NCI-H446 (cell line): ENCODE measurements at places on chromosomes 16 and 17.

- no peak for DNase-seq
Measured at GRCh38 chr17:57444682-57445450, 188.5 kb downstream of the MSI2 start.

DNA sequence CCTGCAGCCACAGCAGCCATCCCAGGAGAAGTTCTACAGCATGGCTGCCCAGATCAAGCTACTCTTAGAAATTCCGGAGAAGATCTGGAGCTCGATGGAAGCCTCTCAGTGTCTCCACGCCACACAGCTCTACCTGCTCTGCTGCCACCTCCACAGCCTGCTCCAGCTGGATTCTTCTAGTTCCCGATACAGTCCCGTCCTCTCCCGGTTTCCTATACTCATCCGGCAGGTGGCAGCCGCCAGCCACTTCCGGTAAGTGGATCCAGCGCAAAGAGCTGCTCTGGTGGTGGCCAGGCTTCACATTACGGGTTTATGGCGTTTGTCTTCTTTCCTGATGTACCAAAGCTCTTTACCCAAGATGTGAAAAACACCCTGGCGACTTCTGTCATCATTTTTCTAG is 3.6 kb downstream of the COG1 start:
- no peak for DNase-seq

GRCh38 chr17:30824356-30825145 is at the start of gene CRLF3:
CRLF3 (minus strand) TSS chr17:30824692; CDS start chr17:30824651, 41 bp downstream.
- peak; percentile 64 for DNase-seq

GRCh38 chr17:12519956-12520594 is 145.6 kb upstream of the MYOCD start:
- no peak for DNase-seq

DNA sequence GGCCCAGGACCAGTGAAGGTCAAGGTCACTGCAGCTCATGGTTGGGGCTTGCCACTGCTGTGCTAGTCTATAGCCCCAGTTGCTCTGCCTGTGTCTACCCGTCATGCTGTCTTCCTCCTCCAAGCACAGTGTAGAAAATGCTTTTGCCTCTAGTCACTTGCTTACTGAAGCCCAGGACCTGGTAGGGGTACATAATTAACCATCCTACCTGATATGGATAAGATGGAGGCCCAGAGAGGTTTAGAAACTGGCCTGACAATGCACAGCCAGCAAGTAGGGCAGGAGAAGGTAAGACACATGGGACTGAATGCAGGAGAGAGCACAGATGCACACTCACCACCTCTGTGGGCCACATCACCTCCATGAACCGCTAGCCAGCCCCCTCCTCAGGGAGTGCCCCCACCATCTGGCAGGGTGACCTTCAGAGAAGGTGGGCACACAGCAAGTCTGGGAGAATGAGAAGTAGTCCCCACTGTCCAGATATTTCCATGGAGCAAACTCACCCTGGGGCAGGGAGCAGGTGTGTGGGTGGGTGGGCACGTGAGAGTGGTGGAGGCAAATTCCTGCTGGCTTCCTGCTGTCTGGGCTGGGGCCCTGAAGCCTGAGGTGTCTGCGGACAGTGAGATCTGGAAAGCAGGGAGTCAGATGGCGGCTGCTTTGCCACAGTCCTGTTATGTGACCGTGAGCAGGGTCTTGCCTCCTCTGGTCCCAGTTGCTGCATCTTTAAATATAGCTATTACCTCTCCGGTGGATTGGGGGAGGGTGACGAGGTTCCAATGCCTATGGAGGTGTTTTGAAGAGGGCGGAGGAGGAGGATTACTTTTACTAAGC is 1.0 kb downstream of the CX3CL1 start:
- no peak for DNase-seq

- DNase-seq: no peak
Measured at GRCh38 chr17:8365143-8365542, 11.4 kb downstream of the KRABD2 start.

GRCh38 chr16:55736671-55737070 is 80.9 kb downstream of the SLC6A2 start:
- no peak for DNase-seq

- no peak for DNase-seq
Measured at GRCh38 chr16:13742928-13743327, 177.0 kb upstream of the ERCC4 start.

DNA sequence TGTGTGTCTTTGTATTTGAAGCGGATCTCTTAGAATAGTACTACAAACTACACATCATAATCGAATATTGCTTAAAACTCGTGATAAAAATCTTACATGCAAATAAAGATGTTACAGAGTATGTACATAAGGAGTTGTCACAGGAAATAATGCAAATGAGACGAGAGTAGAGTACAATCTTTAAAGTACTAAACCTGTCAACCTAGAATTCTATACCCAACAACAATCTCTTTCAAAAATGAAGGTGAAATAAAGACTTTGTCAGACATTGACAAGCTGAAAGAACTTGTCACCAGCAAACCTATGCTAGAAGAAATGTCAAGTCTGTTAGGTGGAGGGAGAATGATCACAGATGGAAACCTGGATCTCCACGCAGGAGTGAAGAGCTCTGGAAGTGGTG is 83.7 kb upstream of the GNG13 start:
- DNase-seq: no peak

DNA sequence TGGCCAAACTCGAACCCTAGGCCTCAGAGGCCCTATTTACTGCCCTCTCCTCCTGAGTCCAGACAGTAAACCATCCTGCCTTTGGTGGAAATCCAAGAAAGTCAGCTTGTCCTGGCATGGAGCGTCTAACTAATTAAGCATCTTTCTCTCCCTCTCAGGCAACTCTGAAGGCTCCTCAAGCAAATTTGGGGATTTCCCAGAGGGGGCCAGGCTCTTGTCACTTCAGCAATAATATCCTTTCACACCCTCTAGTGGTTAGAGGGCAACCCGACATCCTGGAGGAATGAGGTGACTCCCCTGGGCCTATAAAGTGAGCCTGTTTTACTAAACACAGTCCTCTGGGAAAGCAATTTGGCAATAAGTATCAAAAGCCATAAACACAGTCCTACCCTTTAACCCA is 60.4 kb downstream of the NOG start:
- no peak for DNase-seq

DNA sequence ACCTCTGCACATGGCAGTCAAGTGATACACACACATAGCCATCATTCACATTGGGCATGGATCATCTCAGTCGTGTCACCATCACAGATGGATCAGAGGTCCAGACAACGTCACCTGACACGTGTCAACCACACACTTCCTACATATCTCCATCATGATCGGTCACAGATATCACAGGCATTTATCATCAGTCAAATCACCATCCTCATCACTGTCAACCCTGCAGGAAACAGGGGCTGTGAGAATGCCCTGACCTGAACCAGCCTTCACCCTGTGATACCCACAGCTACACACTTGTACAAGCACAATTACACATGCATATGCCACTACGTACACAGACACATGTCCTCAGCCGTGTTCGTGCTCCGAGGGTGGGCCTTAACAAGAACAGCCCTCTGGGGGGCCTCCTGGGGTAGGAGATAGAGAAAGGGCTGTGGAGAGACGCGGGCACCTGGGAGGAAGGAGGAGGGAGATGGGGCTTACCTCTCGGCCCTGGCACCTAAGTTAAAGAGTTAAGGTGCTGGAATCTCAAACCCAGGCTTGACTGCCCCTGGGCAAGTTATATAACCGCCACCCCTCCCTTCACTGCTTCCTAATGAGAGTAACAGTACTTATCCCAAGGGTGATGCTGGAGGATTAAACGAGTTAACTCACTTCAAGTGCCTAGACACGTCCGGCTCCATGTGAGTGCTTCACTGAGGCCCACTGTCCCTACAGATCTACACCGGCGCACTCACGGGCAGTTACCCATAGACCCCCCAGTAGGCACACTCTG is 1.1 kb downstream of the SLC12A4 start:
- DNase-seq: no peak

- no peak for DNase-seq
Measured at GRCh38 chr16:83118365-83118764, 491.6 kb downstream of the CDH13 start.

- DNase-seq: no peak
Measured at GRCh38 chr16:79347277-79347676, 253.3 kb downstream of the MAF start.

GRCh38 chr17:31738067-31738466 is 121.0 kb downstream of the COPRS start:
- DNase-seq: no peak

DNA sequence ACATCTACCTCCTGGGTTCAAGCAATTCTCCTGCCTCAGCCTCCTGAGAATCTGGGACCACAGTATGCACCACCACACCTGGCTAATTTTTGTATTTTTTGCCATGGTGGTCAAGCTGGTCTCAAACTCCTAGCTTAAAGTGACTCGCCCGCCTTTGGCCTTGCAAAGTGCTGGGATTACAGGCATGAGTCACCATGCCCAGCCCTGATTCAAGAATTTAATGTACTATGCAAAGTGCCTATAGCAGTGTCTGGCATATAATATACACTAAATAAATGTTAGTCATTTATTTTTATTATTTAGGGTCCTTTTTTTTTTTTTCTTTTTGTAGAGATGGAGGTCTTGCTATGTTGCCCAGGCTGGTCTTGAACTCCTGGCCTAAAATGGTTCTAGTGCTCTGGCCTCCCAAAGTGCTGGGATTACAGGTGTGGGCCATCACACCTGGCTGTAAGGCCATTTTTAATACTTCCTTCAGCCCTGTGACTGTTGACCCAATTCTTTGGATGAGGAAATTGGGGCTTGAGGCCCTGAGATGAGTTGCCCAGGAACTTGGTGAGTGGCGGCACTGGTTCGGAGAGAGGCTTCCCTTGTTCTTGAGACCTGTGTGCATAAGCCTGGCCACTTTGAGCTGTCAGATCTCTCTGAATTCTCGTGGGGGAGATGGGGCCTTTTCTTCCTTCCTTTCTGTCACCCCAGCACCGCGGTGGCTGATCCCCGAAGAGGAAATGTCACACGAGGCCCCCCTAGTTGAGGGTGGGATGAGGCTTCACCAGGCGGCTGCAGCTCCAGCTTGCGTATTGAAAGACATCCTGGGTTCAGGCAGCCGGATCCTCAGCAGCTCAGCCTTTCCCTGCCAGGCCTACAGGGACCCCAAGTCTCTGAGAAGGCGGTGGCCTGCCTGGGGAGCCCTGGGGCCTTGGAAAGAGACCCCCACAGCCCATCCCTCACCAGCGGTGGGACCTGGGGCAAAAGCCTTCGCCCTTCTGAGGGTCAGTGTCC is 38.7 kb downstream of the LAT start:
- DNase-seq: no peak

- DNase-seq: peak; percentile 76
Measured at GRCh38 chr16:75279305-75279704, 27.9 kb upstream of the BCAR1 start.

DNA sequence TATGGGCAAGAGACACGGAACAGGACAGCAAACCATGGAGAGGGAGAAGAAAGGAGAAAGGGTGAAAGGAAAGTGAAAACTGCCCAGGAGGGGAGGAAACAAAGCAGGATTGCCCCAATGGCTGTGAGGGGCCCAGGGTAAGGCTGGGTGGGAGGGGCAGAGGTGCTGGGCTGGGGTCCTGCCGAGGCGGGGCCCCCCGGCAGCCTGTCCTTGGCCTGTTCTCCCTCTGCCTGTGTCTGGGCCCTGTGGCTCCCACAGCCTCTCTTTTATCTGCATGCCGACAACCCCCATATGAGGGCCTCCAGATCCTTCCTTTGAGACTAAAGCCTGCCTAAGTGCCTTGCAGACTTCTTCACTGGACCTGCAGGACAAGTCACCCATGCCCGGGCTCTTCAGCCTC is 15.5 kb downstream of the ZNHIT3 start:
- no peak for DNase-seq

DNA sequence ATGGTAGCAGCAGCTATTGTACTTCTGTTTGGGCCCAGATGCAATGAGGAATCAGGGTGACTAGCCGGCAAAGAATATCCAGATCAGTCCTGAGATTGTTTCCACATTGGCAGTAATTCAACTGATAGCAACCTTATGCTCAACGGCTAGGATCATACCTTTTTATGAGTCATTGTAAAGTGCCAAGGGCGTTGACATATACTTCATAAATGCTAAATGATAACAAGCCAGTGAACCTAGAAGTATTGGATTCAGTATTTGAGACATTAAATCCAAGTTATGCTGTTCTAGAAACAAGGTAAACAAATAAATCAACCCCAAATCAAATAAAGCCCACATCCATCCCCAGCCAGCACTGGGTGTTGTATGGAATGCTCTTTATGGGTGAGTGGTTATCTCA is 207.1 kb upstream of the ZFHX3 start:
- no peak for DNase-seq

GRCh38 chr16:15055141-15056053 is 477 bp downstream of the NTAN1 start:
- peak; percentile 61 for DNase-seq

DNA sequence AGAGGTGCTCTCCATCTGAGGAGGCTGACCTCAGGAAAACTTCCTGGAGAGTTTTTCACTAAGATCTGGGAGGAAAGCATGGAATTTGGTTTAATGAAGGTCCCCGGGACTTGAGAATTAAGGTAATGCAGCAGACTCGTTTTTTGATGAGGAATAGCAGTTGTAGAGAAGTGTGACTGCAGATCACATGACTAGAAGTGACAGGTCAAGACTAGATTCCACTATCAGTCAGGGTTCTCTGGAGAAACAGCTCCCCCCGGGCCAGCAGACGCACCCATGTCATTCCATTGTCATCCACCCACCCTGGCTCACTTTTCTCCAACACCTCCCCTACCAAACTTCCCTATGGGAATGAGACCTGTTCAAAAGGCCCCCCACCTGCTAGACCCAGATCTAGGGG is 1.9 kb upstream of the DHRS13 start:
- no peak for DNase-seq

GRCh38 chr17:38915639-38915995 is 9.8 kb upstream of the LASP1NB start:
- DNase-seq: no peak

- DNase-seq: no peak
Measured at GRCh38 chr17:43844241-43844640, 2.7 kb upstream of the CD300LG start.

DNA sequence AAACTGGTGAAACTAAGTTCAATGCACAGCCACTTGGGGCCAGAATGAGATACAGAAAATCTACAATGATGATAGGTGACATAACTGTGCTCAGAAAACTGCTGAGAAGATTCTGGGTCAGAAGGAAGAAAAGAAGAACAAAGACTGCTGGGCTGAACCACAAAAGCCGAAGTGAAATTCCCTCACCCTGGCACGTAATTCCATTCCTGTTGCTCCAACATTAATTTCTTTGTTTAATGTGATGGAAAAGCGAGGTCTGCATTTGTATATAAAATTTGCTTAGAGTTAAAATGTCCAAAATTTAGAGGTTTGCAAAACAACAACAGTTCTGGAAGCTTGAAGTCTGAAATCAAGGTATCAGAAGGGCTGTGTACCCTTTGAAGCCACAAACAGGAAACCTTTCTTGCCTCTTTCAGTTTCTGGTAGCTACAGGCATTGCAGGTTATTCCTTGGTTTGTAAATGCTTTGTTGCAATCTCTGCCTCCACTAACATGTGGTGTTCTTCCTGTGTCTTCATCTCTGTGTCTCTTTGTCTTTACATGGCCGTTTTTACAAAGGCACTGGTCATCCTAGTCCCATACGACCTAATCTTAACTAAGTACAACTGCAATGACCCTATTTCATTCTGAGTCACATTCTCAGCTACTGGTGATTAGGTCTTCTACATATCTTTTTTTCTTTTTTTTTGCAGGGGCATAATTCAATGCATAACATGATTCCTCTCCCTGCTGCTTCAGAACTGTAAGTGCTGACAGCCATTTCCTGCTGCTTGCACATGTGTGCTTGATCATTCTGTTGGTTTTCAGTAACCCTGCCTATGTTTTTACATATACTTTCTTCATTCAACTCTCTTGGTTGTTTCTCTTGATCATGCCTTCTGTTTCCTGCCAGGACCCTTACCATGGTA is 603.0 kb upstream of the CDH8 start:
- no peak for DNase-seq
